ENCODE measurements at places on chromosomes 13 and 19.

DNA sequence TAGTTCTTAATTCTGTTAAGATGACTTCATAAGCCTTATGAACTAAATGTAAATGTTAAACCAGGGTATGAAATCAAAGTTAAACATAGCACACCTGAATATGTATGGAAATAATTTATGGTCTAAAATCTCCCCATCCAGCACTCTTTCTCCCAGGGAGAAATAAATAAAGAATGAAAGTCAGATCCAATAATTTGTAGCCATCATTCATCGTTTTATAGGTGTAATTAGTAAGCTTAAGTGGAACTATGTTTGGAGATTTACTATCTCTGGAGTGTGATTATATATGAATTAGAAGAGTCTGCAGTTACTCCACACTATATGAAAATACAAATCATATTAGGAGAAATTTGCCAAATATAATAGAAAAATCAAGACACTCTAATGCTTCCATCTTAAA is 405.1 kb downstream of the DACH1 start:
- no peak for DNase-seq

- no peak for DNase-seq
Measured at GRCh38 chr13:23586336-23586735, 16.1 kb downstream of the TNFRSF19 start.

- no peak for DNase-seq
Measured at GRCh38 chr19:13707915-13708314, 56.4 kb upstream of the MRI1 start.

DNA sequence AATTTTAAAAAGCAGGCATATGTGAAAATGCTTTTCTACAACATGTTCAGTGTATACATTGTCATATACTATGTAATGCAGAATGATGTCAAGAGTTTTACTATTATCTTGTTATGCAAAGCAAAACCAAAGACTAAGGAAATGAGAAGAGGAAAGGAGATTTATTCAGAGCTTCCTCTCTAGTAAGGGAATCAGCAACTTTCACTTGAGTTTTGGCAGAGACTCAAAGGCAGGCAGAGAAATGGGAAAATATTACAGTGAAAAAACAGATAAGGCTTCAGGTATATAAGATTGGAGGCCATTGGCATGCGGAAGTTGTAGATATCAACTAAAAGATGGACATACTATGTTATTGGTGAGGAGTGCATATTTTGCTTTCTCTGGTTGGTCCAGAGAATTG is 512.0 kb upstream of the PCDH20 start:
- no peak for DNase-seq

DNA sequence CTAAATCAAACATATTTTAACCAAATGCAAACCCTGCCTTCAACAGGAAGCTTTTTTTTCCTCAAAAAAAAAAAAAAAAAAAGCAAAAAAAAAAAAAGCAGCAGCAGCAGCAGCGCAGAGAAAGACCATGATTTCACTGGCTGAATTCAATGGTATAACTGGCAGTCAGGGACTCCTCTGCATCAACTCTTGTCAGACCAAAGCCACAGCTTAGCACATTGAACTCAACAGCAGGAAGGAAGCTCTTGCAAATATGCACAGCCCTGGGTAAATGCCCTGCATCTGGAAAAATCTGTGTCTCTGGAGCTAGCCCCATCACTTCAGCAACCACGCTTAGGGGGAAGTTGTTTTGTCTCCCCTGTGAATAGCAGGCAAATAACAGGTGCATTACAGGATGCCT is 17.6 kb upstream of the DHRS12 start:
- DNase-seq: no peak

- DNase-seq: peak; percentile 89
Measured at GRCh38 chr19:42286349-42287016, 15.4 kb upstream of the PRR19 start.

All from lower leg skin (tissue), 4 donors.